Fibroblast of pulmonary artery (primary cell): ENCODE measurements at places on chromosomes 1 and 21.

DNA sequence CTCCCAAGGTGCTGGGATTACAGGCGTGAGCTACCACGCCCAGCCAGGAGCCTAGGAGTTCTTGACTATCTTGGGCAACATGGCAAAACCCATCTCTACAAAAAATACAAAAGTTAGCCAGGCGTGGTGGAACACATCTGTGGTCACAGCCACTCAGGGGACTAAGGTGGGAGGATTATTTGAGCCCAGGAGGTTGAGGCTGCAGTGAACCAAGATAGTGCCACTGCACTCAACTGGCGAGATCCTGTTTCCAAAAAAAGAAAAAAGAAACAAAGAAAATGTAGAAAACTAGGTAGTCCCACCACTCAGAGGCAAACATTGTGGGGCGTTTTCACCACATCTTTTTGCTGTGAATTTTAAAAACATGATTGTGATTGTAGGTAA, 141.3 kb downstream of the ZZZ3 start:
- DNase-seq = no peak

GRCh38 chr1:236165238-236165981, 23.1 kb downstream of the GPR137B start:
- no peak for DNase-seq

DNA sequence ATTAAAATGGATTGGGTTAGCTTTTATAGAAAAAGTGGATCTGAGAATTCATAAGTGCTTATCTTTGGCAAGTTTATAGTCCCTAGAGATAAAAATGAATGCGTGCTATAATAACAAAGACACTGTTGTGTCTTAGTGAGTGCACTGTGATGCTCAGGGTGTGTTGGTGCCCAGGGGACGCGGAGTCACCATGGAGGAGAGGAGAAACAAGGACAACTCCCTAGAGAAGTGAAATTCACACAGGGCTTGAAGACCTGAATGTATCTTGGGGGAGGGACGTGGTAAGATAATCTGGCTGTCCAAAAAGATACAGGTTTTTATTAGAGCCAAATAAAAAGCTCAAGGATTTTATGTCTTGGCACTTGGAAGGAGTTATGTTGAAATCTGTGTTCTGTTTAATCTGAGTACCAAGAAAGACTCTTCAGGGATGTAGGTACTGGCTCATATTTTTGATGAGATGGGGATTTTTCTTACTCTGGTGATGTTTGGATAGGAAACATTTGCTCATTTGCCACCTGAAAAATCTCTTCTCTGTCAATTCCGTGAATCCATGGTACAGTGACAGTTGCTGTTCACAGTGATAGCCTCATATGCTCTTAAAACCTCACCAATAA, 9.6 kb downstream of the SMYD2 start:
- peak; percentile 9 for DNase-seq

GRCh38 chr1:192756314-192756713, 52.5 kb upstream of the RGS2 start:
- no peak for DNase-seq

- no peak for DNase-seq
Observed at GRCh38 chr21:44998621-44999427, 59.0 kb downstream of the SLX9 start.

- DNase-seq = no peak
Observed at GRCh38 chr1:52332411-52332810, 33.6 kb downstream of the CC2D1B start.

DNA sequence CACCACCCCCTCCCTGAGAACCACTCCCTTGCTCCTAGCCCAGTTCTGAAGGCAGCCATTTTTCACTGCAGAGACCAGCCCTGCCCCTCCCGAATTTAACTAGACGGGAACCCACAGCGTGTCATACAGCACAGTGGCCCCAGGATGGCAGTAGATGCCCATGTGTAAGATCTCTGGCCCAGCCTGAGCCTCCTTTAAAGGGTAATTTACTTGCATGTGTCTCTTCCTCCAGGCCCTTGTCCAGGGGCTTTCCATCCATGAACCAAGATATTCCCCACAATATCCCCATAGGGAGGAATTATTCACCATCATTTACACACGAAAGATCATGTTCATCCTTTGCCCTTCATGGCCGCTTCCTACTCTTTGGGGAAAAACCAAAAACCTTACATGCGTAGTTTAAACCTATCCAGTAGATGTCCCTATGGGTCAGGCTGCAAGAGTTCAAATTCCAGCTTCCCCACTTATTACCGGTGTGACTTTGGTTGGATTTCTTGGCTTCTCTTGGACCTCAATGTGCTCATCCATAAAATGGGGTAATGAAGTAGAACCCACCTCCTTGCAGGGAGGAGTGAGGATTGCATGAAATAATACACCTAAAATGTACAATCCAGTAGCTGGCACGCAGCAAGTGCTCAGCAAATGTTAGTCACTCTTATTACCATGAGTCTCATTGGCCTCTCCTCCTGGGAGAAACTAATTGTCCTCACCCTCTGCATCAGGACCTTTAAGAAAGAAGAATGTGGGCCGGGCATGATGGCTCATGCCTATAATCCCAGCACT, 4.0 kb upstream of the LACTBL1 start:
- DNase-seq = peak; percentile 91

- no peak for DNase-seq
Observed at GRCh38 chr1:186634511-186634910, 45.7 kb downstream of the PTGS2 start.

DNA sequence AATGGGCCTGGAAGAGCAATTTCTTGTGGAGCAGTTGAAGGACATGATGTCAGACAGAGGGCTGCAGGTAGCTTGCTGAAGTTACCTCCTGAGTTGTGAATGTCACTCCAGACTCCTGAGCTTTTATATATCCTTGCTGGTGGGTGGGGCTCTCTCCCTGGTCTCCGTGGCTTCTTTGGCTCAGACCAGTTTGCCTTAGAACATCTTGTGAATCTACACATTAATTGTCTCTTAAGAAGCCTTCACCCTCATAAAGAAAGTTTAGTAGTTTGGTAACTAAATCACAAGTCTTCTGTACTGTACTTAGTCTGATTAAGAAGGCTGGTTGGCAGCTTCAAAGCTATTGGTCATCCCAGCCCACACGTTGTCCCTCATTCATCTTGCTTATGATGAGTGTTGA, at the start of gene KRTAP11-1:
TSS of gene KRTAP11-1 (minus strand) at position 101 of the 400 bp plus-strand sequence. CDS start at position 45, 56 bp downstream.
- DNase-seq = no peak

DNA sequence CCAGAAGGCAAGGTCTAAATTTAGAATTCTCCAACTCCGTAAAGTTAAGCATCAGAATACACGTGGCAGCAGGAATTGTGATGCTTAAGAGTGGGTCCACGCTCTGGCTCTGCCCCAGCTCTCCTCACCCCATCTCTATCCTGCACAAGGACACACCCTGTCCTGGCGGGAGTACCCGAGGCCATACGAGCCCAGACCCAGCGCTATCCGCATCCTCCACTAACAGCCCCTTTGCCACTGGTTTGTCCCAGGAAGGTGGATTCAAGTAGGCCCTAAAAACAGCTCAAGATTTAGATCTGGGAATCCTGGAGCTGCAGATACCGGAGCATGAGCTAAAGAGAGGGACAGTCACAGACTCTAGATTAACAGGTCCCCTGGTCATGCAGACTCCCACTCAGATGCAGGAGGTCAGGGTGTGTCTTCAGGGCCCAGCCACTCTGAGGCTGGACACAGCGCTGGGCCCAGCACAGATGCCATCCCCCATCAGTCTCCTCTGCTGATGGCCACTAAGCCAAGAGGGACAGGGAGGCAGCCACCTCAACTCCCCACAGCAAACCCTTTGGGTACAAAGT, 393.3 kb downstream of the NPHP4 start:
- DNase-seq = no peak

GRCh38 chr1:153679337-153680119, 1.0 kb downstream of the NPR1 start:
- peak; percentile 22 for DNase-seq

DNA sequence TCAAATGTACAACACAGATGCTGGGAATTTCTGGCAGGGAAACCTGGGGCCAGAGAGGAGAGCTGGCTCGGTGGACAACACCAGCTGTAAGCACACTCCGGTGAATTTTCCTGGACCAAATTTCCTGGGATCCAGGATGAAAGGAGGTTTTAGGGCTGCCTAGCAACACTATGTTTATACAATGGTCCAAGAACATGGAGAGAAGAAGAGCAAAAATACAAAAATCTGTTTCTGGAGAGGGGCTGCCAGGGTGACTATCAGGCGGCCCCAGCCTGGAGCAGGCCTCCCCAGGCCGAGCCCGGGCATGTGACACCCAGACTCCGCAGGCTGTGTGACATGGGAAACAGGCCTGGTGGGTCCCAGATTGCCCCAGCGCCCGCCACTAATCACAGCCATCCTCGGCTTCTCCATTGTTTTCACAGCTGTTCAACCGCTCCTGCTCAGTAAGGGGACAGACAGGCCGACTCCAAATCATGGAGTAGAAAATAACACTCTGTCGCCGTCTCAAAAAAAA, 336.0 kb upstream of the NFIA start:
- no peak for DNase-seq

DNA sequence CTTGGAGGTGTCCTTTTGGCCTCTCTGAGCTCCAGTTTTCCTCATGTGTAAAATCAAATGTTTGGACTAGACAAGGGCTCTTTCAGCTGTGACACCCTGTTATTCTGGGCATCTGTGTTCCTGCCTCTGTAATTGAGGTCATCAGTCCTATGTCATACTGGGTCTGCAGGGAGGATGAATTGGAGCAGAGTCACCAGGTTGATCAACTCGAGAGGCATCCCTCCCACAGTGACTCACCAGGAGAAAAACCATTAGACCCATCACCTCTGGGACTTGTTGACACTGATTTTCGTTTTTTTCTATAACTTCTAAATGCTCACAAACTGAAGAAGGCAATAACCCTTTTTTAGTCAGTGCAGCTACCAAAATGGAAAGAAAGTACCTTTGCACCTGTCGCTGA, 82.2 kb downstream of the ST6GALNAC5 start:
- DNase-seq = no peak

DNA sequence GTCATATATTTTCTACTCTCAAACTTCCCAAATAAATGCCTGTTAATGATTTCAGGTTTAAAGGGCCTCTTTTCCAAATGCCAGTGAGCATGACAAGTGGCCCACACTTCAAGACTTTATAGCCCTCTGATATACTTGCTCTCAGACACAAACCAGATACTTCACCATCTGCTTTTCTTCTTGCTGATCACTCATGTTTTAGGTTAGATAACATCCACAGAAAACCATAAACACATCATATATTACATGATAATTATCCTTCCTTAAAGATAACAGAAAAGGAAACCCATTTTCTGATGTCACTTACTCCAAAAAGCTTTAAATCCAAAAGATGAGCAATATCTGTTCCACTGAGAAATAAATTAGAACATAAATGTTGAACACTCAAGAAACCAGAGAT, 723.5 kb downstream of the LTN1 start:
- DNase-seq = no peak

- DNase-seq = peak; percentile 7
Observed at GRCh38 chr1:175555266-175555665, 188.1 kb downstream of the TNR start.

- DNase-seq = no peak
Observed at GRCh38 chr1:57357462-57357861, 66.4 kb downstream of the DAB1 start.

DNA sequence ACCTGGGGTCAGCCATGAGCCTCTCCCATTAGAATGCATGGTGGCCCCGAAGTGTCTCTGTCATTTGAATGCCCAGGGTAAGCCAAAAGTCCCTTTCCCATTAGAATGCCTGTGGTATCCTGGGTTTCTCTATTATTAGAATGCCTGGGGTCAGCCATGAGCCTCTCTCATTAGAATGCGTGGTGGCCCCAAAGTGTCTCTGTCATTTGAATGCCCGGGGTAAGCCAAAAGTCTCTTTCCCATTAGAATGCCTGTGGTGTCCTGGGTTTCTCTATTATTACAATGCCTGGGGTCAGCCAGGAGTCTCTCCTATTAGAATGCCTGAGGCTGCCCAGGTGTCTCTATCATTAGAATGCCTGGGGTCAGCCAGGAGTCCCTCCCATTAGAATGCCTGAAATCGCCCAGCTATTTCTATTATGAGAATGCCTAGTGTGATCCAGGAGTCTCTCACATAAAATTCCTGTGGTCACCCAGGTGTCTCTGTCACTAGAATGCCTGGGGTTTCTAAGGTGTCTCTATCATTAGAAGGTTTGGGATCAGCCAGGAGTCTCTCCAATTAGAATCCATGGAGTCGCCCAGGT, 65.5 kb downstream of the RNF187 start:
- DNase-seq = no peak

GRCh38 chr1:17611991-17612390, 72.5 kb downstream of the ARHGEF10L start:
- no peak for DNase-seq

DNA sequence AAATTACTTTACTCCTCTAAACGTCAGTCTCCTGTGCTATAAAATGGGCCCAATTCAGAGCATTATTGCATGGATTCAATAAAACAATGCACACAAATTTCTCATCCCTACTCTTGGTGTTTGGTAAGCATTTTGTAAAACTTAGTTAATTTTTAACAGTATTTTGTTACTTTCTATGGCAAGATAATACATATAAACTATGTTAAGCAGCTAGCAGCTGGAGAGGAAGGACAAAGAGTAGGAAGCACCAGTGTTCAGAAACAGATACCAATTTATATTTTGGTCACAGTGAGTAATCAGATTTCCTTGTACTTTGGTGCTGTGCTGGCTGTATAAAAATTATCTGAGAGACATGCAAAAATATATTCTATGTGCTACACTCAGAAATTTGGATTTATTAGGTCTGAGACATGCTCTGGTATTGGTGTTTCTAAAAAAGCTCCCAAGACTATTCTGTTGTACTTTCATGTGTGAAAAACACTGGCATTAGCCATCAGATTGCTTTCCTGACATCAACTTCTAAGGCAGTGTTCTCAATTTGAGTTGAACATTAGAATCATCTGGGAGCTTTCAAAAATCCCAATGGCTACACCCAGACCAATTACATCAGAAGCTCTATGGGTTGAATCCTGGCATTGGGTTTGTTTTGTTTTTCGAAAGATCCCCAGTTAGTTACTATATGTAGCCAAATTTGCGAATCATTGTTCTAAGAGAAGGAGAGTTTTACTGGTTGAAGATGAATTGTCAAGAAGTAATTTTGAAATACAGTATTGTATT, 100.3 kb upstream of the C1orf87 start:
- no peak for DNase-seq

DNA sequence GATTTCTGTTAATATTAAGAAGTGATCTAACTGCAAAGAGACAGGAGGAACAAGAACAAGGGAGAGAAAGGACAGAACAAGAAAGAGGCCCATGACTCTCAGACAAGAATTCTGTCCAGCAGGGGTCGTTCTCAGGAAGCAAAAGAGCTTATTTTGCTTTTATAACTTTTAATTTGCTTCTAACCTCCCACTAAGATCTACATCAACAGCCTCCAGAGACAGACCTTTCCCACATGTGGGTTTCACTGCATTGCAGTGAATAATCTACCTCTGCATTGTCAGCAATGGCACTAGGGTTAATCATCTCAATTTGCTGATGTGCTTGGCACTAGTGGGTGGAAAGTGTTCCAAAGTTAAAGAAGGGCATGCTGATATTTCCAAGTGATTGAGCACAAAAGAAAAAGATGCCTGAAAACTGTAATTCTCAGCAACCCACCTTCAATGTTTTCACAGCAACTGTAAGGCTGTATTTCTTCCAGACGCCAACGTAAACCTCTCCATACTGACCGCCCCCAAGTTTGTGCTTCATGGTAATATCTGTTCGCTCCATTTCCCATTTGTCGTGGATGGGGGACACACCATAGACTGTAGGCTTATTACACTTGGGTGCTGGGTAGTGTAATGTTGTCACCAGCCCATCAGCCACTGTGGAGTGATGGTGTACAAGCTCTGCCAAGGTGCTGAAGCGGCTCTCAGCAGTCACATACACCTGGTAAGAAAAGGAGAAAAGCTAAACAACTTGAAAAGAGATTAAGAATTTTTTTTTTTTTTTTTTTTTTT, 39.5 kb downstream of the TOR3A start:
- DNase-seq = peak; percentile 69

- DNase-seq = no peak
Observed at GRCh38 chr1:25034736-25035522, 104.9 kb upstream of the RUNX3 start.
